ENCODE measurements at places on chromosomes 7 and 10.

DNA sequence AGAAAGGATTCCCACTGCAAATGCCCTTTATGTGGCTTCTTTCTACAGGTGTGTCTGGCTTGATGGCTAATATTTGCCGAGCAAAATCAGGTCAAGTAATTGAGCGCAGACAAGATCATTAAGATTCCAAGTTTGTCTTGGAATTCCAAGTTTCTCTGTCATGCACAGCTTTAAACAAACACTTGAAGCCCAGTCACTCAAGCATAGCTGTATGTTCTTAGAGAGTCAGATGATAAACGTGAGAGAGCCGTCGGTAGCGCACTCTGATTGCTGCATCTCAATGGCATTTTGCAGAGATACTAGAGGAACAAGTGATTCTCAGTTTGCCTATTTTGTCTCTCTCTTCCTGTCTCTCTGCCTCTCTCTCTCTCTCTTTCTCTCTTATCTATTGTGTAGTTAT, 658 bp downstream of the DMBT1 start:
- no peak for DNase-seq

- no peak for DNase-seq
Observed at GRCh38 chr10:102408131-102408727, 10.4 kb downstream of the PSD start.

- DNase-seq: peak; percentile 74
Observed at GRCh38 chr10:14536241-14537213, 205.8 kb upstream of the FRMD4A start.

GRCh38 chr7:29873644-29874294, 67.5 kb downstream of the WIPF3 start:
- DNase-seq: no peak

All from tongue (tissue), 3 donors.